NCI-H460 (cell line): ENCODE measurements at places on chromosomes 7 and 10. TPM values are rescaled to one million over a fixed set of nuclear protein-coding genes. Genes with fewer than 3 reads are reported as not detected.

The ACBD7 gene
- total RNA-seq: 2.0 and 2.2 TPM in 2 replicates

The DNA2 gene
- total RNA-seq: 17.5 and 17.7 TPM in 2 replicates

The LEP gene
- not detected in 2 replicates for total RNA-seq

The GPC2 gene
- total RNA-seq: 2.9 and 3.7 TPM in 2 replicates

The AKR1C1 gene
- total RNA-seq: 1,075 and 1,182 TPM in 2 replicates

The ACTL6B gene
- not detected in 2 replicates for total RNA-seq

The BLNK gene
- total RNA-seq: not detected in 2 replicates

The LIPM gene
- not detected in 2 replicates for total RNA-seq

The CRYGN gene
- total RNA-seq: 0.07 and 0.40 TPM in 2 replicates

The ATG9B gene
- total RNA-seq: 0.25 TPM in 1 of 2 replicates, not detected in the other

The STYXL1 gene
- total RNA-seq: 81.6 and 102 TPM in 2 replicates

The CALY gene
- 0.20 TPM in 1 of 2 replicates, not detected in the other for total RNA-seq

The DKK1 gene
- total RNA-seq: 2.4 and 2.7 TPM in 2 replicates

- no peak for DNase-seq
These were observed 254.9 kb upstream of the SHH start for GRCh38 chr7:156067156-156067555.

GRCh38 chr10:95247200-95247880, 43.5 kb downstream of the PDLIM1 start:
- DNase-seq: no peak

DNA sequence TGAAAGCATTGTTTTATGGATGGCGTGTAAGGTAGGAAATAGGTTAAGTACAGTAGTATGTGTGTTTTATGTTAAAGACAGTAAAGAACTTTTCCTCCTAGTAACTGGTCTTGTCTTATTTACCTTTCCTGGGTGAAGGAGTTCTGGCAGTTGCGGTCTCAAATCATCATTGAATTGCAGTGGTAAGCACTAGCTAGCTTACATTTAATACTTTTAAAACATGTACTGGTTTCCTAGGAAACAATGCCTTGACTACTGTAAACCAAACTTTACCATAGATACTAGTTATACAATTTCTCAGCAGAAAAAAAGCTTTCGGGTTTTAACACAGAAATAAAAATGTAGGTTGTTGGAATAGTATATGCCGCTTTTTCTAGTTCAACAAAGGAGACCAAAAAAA, 37.7 kb downstream of the PRKG1 start:
- no peak for DNase-seq

DNA sequence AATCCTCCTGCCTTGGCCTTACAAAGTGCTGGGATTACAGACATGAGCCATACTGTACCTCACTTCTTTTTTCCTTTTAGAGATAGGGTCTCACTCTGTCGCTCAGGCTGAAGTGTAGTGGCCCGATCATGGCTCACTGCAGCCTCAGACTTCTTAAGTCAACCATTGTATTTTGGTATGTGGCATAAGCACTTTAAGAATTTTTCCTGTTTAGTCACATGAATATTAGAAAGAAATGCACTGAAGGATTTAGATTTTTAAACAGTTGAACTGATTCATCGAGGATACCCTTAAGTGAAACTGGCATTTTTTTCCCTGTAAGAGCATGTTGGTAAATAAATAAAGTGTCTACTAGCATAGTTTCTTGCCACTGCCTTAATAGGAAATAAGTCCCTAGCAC, 319.3 kb upstream of the CACNA2D1 start:
- no peak for DNase-seq

DNA sequence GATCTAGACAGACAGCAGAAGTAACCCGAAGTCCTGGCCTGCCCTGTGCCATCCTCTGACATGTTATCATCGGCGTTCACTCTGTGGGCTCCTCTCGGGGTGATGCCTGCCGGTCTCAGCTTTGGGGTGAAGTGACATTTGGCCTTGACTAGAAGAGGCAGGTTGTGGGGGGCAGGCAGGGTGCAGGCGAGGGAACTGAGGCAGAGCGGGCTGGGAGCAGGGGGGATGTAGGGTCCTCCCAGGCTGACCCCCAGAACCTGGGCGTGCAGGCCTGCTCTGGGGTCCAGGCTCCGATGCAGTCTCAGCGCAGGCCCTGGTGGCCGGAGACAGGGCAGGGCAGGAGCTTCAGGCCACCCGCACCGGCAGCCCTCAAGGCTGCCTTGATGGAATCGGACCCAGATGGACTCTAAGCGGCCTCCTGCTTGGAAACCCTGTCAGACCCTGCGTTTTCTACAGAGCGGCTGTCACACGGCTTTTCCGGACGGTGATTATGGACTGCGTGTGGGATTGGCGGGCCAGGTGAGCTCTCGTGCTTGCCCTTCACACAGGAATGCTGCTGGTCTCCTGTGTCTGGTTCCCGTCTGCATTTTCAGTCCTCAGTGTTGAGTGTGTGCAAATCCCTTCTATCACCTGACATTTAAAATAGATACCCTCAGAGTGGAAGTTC, 842 bp upstream of the JAKMIP3 start:
- no peak for DNase-seq

GRCh38 chr7:28125431-28126409, 54.9 kb downstream of the JAZF1 start:
- DNase-seq: no peak

GRCh38 chr10:125792342-125793300, 17.0 kb upstream of the MMP21 start:
- DNase-seq: no peak

GRCh38 chr10:34392641-34393170, 422.4 kb downstream of the PARD3 start:
- no peak for DNase-seq

- DNase-seq: no peak
These were observed 3.9 kb downstream of the MPP7 start for GRCh38 chr10:28298951-28299350.

- no peak for DNase-seq
These were observed 4.4 kb downstream of the SPRN start for GRCh38 chr10:133420028-133420427.

GRCh38 chr7:155073922-155074321, 3.8 kb downstream of the HTR5A start:
- DNase-seq: no peak

GRCh38 chr10:67015225-67015624, 89.4 kb downstream of the LRRTM3 start:
- no peak for DNase-seq

- DNase-seq: no peak
These were observed 76.2 kb upstream of the SLC25A13 start for GRCh38 chr7:96397936-96398598.

DNA sequence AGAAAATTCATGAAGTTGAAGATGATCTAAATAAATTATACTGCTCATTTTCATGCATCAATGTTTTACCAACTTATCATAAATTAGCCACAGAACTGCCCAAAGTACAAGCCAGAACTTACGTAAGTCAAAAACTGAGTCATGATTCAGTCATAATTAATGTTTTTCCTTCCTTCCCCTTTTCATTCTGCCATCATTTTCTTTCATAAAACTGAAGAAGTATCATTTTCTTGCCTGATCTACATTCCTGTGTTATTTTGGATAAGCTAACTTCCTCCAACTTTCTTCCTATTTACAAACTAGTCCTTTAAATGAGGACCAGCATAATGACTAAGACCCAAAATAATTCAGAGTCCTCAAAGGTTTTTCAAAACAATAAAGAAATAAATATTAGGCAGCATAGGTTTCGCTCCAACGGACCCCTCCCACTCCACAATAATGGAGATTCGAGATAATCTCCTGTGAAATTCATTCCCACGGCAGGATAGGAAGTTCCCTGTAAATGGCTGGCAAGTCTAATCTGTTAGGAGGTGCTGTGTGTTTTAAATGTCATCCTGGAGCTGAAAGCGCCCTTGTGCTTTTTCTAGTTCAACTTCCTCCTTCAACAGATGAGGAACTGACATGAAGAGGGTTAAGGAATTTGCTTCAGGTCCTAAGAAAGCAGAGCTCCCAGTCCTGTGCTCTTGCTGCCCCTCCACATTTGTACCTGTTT, 218.9 kb downstream of the DOCK4 start:
- DNase-seq: no peak

- DNase-seq: no peak
These were observed 33.1 kb downstream of the STAMBPL1 start for GRCh38 chr10:88913127-88913526.

- no peak for DNase-seq
These were observed 608.8 kb downstream of the LRMDA start for GRCh38 chr10:76040107-76040829.

- DNase-seq: no peak
These were observed 81.6 kb upstream of the ARMC3 start for GRCh38 chr10:22846294-22846693.

DNA sequence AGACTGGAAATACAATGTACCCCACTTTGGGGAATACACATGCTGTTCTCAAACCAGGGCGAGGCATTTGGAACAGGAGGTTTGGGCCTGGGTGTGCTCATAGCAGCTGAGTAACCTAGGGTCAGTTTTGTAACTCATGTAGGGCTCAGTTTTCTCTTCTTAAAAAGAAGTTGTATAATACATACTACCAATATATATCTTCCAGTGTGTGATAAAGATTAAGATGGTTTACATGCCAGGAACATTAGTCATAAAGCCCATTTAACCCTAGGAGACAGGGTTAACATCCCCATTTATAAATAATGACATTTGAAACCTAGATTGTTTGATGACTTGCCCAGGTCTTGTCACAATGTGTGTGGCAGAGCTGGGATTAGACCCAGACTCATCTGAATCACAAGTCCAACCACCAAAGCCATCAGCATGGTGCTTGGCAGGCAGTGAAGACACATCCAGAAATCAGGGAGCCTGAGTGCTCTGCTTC, 6.0 kb downstream of the AKR1B10 start:
- no peak for DNase-seq

DNA sequence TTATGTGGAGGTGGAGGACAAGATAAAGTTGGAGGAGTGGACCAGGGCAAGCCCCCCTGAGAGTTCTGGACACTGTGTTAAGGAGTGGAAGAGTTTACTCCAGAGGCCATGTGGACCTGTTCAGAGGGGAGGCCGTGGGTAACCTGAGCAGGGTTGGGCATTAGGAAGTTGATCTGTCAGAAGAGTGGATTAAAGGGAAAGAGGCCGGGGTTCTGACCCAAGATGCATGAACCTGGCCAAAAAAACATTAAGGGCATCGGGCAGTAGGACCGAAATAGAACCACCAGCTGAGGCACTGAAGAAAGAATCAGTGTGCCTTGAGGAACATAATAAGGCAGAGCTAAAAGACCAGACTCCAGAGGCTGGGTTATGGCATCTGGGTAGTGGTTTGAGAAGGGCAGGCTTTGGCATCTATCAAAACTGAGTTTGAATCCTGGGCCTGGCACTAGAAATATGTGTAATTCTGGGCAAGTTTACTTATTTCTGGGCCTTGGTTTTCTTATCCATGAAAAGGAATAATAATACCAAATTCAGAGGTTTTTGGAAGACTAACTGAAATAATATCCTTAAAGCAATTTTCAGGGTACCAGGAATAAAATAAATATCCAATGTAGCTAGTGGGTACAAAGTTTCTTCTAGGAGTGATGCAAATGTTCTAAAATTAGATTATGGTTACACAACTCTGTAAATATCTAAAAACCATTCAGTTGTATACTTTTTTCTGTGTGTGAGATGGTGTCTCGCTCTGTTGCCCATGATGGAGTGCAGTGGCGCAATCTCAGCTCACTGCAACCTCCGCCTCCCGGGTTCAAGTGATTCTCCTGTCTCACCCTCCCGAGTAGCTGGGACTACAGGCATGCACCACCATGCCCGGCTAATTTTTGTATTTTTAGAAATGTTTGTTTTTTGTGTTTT, 10.9 kb upstream of the FRAT1 start:
- DNase-seq: no peak

- no peak for DNase-seq
These were observed 20.0 kb downstream of the C1GALT1 start for GRCh38 chr7:7202375-7202720.

GRCh38 chr10:92886334-92886961, 38.1 kb downstream of the EXOC6 start:
- no peak for DNase-seq

GRCh38 chr10:92657024-92657423, 32.7 kb upstream of the HHEX start:
- DNase-seq: no peak

- no peak for DNase-seq
These were observed 692 bp downstream of the NEURL1 start for GRCh38 chr10:103493916-103494877.

GRCh38 chr10:49367600-49367999, 28.3 kb downstream of the DRGX start:
- DNase-seq: no peak

DNA sequence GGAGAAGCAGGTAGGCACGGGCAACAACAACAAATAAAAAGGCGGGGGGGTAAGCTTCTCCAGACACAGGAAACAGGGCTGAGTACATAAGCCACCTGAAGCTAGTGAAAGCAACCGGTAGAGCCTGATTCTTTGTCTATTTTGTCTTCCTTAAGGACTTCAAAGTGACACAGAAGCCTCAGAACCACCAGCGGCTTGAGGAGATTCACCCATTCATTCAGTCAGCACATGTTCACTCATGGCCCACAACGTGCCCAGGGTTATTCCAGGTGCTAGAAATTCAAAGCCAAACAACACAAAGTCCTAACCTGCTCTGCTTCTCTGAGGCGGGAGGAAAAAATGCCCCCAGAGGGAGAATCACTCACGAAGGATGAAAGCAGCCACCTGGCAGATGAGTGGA, 69.3 kb upstream of the C7orf33 start:
- no peak for DNase-seq

- no peak for DNase-seq
These were observed 153.2 kb downstream of the CDH23 start for GRCh38 chr10:71549766-71550533.

- DNase-seq: no peak
These were observed 121.2 kb downstream of the UBE2H start for GRCh38 chr7:129831424-129832058.

- DNase-seq: no peak
These were observed 29.6 kb upstream of the INPP5A start for GRCh38 chr10:132507956-132508490.

DNA sequence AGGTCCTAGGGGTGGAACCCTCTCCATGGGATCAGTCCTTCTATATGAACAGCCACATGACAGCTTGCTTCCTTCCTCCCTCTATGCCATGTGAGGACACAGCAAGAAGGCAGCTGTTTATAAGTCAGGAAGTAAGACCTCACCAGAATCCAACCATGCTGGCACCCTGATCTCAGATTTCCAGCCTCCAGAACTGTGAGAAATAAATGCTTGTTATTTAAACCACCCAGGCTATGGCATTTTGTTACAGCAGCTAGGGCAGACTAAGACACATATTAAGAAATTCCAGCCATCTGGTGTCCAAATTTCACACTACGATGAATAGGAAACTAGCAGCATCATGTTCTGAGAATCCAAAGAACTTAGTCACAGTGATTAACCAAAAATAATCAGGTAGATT, 140.1 kb downstream of the ZFAND4 start:
- no peak for DNase-seq

GRCh38 chr10:70492786-70493659, 14.5 kb downstream of the PALD1 start:
- DNase-seq: no peak

DNA sequence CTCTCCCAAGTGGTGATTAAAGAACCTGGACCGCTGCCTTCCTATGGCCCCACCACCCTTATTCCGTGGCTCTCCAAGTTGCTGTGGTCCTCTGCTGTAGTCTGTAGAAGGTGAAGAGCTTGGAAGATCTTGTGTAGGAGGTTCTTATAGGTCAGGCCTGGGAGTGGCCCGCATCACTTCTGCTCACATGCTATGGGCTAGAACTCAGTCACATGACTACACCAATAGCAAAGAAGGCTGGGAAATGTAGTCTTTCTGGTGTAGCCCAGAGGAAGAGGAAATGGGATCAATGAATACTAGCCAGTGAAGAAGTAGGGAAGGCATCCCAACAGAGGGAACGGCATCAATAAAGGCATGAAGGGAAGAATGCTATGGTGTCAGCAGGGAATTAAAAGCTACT, 41.3 kb upstream of the AOAH start:
- DNase-seq: no peak

GRCh38 chr7:128783143-128783861, 7.7 kb upstream of the OPN1SW start:
- DNase-seq: peak; percentile 36
